Pancreas (tissue), 10 donors: ENCODE measurements at places on chromosomes 7 and 10. TPM values are rescaled to one million over a fixed set of nuclear protein-coding genes. Genes with fewer than 3 reads are reported as not detected.

Gene PDGFA
- 54.1 TPM for total RNA-seq

Gene BAMBI
- 3.1 TPM for total RNA-seq

GRCh38 chr10:93749218-93749799 lies 8.4 kb upstream of the LGI1 start:
- DNase-seq, result no peak

GRCh38 chr10:95462740-95463667 lies 98.2 kb downstream of the SORBS1 start:
- DNase-seq, result no peak

Gene DENND2A
- total RNA-seq, result 1.5 TPM

Gene CAV1
- total RNA-seq, result 4.6 TPM

DNA sequence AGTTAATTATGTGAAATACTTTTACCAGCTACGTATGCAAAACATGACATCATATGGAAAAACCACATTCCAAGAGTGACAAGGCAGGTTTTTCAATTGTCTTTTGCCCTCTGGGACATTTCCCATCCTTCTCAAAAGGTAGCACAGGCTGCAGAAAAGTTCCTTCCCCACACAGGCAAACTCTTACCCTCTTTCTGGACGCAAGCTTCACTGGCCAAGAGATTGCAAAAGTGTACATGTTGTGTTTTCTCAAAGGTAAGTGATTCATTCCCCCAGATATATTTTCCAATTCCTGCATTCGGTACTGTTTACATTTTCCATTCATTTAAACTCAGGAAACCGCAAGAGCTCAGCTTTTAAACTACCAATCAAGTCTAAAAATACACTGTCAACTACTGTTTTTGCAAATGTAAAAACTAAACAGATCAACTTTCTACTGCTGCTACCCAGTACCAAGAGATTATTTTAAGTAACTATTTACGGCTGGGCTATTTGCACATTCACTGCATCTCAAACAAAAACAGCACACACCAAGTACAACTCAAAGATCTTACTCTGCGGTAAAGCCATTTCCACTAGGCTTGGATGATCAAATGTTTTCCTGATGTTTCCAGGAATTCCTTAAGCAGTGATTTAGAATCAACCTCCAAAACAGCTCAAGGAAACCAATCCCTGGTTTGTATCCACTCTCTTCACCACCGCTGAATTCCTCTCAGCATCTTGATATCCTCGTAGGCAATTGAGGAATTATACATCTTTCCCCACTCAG lies 233.6 kb upstream of the CCDC6 start:
- no peak for DNase-seq

Gene UPK3B
- total RNA-seq, result 0.69 TPM

GRCh38 chr7:48299580-48300169 lies 128.4 kb downstream of the ABCA13 start:
- no peak for DNase-seq

Gene SMNDC1
- total RNA-seq, result 8.8 TPM

GRCh38 chr7:28510026-28510369 lies 97.7 kb downstream of the CREB5 start:
- no peak for DNase-seq

DNA sequence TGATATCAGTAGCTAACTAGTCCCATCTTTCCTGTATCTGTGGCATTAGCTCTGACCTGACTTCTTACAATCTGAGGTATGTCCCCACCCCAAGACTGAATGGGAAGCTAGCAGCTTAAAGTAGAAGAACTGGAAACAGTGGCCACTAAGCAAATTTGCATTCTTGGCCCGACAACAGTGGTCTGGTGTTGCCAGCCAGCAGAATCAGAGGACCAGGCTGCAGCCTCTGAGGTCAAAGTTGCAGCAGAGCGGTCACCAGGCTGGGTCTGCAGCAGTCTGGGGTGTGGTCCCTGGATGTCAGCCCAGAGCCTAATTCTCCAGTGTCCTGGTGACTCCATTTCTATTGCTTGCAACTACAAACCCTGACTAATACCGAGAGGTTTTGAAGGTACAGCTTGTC lies 26.3 kb downstream of the FAM107B start:
- no peak for DNase-seq

- no peak for DNase-seq
Observed at GRCh38 chr7:41039981-41040380, 662.9 kb downstream of the INHBA start.

Gene ST8SIA6
- not detected for total RNA-seq

GRCh38 chr10:11192304-11193000 lies 174.8 kb downstream of the CELF2 start:
- no peak for DNase-seq

Gene RGR
- not detected for total RNA-seq

Gene PLCE1
- 4.3 TPM for total RNA-seq

- DNase-seq, result no peak
Observed at GRCh38 chr10:10207538-10207937, 810.1 kb upstream of the CELF2 start.

Gene GIMAP6
- 3.2 TPM for total RNA-seq

DNA sequence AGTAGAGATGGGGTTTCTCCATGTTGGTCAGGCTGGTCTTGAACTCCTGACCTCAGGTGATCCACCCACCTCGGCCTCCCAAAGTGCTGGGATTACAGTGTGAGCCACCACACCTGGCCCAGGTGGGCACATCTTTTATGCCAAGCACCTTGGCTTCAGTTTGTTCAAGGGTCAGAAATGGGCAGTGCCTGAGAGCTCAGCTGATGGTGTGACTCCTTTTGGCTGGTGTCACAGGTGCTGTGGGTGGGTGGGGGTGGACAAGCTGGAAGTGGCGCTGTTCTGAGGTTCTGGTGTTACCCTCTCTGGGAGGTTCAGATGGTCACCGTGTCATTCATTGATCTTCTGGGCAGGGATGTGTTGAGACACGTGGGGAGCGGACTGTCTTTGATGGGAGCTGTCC lies 11.5 kb downstream of the ADCY1 start:
- DNase-seq, result no peak

GRCh38 chr10:69492746-69493462 lies 41.6 kb downstream of the TSPAN15 start:
- no peak for DNase-seq

GRCh38 chr7:135109562-135109961 lies 38.3 kb upstream of the TMEM140 start:
- DNase-seq, result no peak

- no peak for DNase-seq
Observed at GRCh38 chr10:4101918-4102654, 317.1 kb upstream of the KLF6 start.

Gene CARD11
- 0.31 TPM for total RNA-seq

GRCh38 chr10:48671914-48672595 lies 12.6 kb upstream of the WDFY4 start:
- DNase-seq, result no peak

Gene TRPV6
- total RNA-seq, result 36.1 TPM

Gene CYP2E1
- 10.1 TPM for total RNA-seq

GRCh38 chr7:102389810-102390209 lies 6.4 kb upstream of the PRKRIP1 start:
- DNase-seq, result no peak

DNA sequence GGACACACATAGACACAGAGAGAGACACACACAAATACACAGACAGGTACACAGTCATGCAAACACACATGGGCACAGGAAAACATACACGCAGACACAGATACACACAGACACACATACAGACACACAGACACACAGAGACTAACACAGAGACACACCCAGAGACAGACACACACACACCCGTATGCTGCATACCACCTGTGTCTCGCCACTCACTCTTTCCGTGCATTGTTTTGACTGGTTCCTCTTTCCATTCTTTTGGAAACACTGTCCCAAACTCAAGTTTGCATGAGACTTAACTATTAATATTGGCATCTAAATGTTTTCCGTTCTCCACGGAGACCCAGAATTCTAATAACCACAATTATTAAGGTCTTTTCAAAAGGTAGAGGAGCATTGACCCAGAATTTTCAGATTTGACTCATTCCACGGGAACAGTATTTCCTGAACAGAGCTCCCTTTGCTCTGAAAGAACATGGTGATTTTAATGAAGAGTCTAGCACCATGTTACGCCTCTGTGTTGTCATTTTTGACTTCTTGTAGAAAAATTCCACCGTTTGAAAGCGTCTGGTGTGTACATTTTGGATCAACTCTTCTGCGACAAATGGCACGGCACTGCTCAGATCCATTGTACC lies 141.2 kb upstream of the RNF32 start:
- no peak for DNase-seq

GRCh38 chr10:82625512-82626189 lies 750.7 kb downstream of the NRG3 start:
- DNase-seq, result no peak

DNA sequence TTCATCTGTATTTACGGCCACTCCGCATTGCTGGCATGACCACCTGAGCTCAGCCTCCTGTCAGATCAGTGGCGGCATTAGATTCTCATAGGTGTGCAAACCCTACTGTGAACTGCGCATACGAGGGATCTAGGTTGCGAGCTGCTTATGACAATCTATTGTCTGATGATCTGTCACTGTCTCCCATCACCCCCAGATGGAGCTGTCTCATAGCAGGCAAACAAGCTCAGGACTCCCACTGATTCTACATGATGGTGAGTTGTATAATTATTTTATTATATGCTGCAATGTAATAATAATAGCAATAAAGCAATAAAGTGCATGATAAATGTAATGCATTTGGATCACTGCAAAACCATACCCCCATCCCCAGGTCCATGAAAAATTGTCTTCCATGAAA lies 1172.9 kb upstream of the AUTS2 start:
- no peak for DNase-seq

DNA sequence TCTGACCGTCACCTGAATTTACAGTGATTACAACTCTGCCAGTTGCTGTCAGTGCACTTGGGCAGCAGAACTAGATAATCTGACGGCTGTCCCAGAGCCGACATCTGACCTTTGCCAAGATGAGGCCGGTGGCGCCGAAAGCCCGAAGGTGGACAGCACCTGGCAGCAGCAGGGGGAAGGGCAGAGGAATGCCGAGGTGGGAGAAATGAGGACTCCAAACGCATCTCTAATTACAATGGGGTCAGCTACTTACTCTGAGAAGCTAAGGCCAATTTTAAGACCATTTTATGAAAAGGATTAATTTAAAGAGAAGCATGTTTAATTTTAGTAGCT lies 33.8 kb downstream of the TRIM8 start:
- DNase-seq, result no peak

Gene ASB10
- not detected for total RNA-seq

GRCh38 chr7:138396251-138397070 lies 63.6 kb upstream of the TRIM24 start:
- peak; percentile 79 for DNase-seq
